Transverse colon (tissue), 4 donors: ENCODE measurements at places on chromosomes 12 and 14.

DNA sequence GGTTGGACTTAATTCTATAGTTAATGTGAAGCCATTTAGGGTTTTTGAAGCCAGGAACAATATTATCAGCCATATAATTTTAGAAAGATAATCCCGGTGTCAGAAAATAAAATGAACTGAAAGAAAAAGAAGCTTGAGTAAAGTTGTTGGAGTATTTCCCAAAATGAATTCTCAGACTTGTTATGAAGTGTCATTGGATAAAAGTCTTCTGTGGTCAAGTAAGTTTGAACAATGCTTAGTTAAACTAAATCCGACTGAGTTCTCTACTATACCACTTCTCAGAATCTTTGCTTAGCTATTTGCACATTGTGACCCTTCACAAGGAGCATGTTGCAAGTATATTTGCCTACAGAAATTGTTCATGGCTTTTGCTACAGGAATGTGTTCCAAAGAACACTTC, 17.5 kb upstream of the FLRT2 start:
- DNase-seq: no peak

GRCh38 chr12:92041742-92042141, 103.9 kb downstream of the BTG1 start:
- DNase-seq: no peak

DNA sequence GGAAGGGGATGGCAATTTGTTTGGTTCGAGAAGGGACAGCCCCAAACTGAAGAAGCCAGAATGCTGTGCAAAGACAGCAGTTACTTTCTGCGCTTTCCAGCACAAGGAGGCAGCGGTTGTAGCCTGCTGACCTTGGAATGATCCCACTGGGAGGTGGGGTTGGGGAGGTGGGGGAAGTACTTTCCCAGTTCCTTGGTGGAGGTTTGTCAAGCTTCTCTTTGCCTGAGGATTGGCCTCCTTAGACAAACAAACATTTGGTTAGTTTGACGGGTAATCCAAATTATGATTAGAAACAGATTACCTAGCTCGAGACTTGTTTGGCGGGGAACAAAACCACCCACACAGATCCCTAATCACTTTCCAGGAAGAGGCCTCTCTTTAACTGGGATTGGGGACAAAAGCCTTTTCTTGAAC, 79.1 kb upstream of the EGLN3 start:
- DNase-seq: peak; percentile 21

GRCh38 chr12:77679686-77680085, 151.0 kb upstream of the NAV3 start:
- no peak for DNase-seq
